ENCODE measurements at places on chromosomes 5 and 9.

DNA sequence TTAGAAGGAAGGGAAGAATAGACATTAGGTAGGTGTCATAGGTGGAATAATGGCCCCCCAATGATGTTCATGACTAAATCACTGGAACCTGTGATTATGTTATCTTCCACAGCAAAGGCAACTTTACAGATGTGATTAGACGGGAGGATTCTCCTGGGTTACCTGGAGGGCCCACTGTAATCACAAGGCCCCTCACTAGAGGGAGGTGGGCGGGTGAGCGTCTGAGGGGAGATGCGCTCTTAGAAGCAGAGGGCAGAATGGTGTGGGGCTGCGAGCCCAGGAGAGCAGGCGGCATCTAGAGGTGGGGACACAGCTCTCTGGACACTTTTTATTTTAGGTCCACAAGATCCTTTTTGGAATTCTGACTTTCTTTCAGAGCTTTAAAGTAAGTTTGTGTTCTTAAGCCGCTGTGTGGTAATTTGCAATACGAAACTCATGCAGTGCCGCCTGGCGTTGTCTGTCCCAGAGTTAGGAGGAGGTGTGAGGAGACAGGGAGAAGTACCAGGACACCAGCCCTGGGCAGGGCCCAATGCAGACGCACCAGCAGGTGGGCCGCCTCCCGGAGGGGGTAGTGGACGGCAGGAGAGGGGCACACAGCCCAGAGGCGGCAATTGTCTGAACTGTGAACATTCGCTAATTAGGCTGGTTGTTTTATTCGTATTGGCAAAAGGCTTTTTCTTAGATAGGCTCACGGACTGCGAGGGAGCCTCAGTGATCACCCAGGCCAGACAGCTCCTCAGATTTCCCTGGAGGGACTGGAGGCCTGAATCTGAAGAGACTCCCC lies 51.1 kb upstream of the FANCC start:
- DNase-seq = no peak

DNA sequence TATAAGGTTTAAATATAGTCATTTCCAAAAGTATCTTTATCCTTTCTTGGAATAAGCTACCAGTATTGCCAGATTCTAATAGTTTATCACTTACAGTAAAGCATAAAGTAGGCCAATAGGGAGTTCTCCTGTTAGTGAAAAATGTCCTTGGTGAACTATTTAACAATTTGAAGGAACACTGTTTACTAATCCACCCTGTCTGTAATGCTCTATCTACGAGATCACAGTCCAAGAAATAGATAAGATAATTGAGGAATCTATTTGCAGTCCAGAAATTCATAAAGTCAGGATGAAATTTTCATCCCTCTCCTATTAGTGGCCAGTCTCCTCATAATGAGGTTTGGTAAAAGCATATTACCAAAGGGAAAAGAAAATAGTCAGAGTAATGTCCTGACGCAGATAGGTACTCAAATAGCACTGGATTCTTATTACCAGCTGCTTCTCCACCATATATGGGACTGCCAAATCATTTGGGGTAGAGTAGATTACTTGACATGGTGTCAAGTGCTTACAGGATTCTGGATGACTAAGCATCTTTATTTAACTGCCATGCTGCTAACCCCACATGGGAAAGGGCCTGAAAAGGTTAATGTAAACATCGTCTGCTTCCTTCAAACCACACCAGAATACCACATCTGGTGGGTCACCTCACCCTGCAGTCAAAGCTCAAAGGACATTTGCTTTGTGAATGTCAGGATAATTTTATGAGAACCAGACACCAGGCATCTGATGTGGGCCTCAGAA lies 808.1 kb downstream of the EFNA5 start:
- DNase-seq = no peak

DNA sequence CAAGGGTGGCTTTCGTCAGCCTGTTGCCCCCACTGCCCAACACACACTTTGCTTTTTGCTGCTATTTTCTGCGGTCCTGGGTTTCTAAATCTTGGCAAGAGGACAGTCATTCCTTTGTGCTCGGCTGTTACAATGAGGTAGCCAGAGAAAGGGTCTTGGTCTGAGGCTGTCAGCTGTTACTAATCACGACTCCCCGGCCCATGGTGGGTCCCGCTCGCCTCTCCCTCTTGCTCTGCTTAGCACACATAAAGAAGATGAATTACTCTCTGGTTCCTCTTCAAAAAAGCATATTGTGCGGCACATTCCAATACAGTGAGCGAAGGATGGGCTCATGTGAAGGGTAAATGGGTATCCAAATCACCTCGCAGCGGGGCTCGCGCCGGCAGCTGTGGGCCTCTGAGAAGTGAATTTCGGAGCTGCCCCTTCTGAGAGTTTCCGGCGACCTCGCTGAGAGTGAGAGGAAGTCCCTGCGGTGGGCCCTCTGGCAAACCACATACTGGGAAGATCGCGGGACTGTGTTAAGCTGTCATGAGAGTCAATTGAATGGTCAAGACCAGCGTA lies 56.0 kb downstream of the SLC1A3 start:
- no peak for DNase-seq

- DNase-seq = no peak
These were observed 9.2 kb downstream of the ANXA1 start for GRCh38 chr9:73160868-73161267.

DNA sequence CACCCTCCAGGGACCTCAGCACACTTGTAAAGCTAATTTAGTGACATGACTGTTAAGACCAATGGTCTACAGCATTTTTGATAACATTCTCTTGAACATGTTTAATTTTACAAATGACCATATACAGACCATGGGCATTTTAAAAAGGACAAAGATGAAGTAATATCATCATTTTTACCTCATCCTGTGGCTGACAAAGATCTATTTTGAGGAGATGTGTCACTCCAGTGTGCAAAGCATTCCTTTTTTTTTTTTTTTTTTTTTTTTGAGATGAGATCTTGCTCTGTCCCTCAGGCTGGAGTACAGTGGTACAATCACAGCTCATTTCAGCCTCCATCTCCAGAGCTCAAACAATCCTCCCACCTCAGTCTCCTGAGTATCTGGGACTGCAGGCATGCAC lies 118.2 kb upstream of the TBC1D2 start:
- DNase-seq = no peak

DNA sequence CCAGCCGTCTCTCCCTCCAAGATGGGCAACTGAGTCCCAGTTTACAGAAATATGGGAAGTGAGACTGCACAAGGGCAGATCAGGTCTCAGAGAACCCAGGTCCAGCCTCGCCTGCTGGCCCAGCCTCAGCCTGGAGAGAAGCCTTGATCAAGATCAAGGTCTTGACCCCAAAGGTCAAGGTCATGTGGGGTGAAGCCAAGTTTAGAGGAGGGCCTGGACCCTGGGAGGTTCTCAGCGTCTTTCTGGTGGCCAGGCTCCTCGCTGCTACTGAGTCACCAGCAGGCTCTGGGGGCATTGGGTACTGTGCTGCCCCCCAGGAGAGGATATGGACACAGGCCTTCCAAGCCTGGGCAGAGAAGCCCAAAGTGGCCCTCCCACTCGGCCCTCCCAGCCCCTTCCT lies 8.8 kb downstream of the IPPK start:
- no peak for DNase-seq

GRCh38 chr9:13756943-13757342 lies 477.5 kb upstream of the MPDZ start:
- DNase-seq = no peak

DNA sequence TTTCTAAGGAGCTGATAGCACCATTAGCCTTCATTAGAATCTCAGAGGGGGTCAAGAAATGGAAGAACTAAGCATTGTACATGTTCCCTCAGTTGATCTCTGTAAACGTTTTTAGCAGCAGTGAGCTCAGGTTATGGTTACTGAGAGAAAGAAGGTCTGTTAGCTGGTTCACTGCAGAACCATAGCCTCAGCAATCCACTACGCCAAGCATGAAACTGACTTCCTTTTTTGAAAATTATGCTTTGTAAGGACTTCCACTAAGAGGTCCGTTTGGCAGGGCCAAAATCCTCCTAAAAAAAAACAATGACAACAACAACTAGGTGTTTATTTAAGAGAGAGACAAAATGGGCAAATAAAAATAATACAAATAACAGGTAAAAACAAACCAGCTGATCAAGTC lies 273.3 kb downstream of the AOPEP start:
- no peak for DNase-seq

- no peak for DNase-seq
These were observed 65.4 kb downstream of the MED27 start for GRCh38 chr9:132014218-132014805.

- no peak for DNase-seq
These were observed 234.4 kb upstream of the DAPK1 start for GRCh38 chr9:87263291-87263690.

DNA sequence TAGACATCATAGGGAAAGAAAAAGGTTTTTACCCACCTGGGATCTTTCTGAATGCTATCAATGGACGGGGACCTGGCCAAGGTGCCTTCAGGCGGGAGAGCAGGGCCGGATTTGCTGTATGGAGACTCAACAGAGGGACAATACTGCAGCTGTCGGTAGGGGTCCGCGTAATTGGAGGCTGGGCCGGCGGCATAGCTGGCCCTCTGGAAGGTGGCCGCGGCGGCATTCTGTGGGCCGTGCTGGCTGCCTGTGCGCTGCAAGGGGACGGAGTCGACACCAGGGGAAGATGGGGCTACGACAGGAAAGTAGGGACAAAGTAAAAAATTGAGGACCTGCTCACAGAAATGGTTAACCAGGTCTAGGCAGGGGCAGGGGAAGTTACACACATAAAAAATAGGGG lies 557.9 kb downstream of the CTNND2 start:
- no peak for DNase-seq
